ENCODE measurements at places on chromosomes 1 and 21. TPM values are rescaled to one million over a fixed set of nuclear protein-coding genes. Genes with fewer than 3 reads are reported as not detected.

TMCC2 gene
- total RNA-seq, result 3.4 TPM

OR2L5 gene
- total RNA-seq, result not detected

OR2T33 gene
- not detected for total RNA-seq

LORICRIN gene
- not detected for total RNA-seq

HPCAL4 gene
- total RNA-seq, result not detected

HLX gene
- total RNA-seq, result 8.9 TPM

DSCAM gene
- under 0.01 TPM for total RNA-seq

DIRAS3 gene
- 3.2 TPM for total RNA-seq

NBPF26 gene
- 6.2 TPM for total RNA-seq

DIO1 gene
- total RNA-seq, result not detected

PPIAL4G gene
- not detected for total RNA-seq

CD55 gene
- total RNA-seq, result 28.5 TPM

VCAM1 gene
- 4.5 TPM for total RNA-seq

SLAMF9 gene
- total RNA-seq, result not detected

GJA4 gene
- total RNA-seq, result not detected

CD5L gene
- total RNA-seq, result not detected

NEK2 gene
- 39.2 TPM for total RNA-seq

FOXO6 gene
- not detected for total RNA-seq

CLCNKA gene
- total RNA-seq, result not detected

WNT4 gene
- total RNA-seq, result not detected

PINK1 gene
- total RNA-seq, result 46.4 TPM

HSD3B1 gene
- not detected for total RNA-seq

TFAP2E gene
- total RNA-seq, result not detected

ADORA3 gene
- not detected for total RNA-seq

IFI44L gene
- 1.2 TPM for total RNA-seq

SMIM1 gene
- 10.9 TPM for total RNA-seq

PCP4 gene
- total RNA-seq, result not detected

KIAA0040 gene
- under 0.01 TPM for total RNA-seq

S1PR1 gene
- total RNA-seq, result 16.8 TPM

NR1I3 gene
- total RNA-seq, result not detected

ASAP3 gene
- total RNA-seq, result 25.6 TPM

C8A gene
- total RNA-seq, result not detected

OR2M3 gene
- not detected for total RNA-seq

TMEM125 gene
- total RNA-seq, result not detected

OR10J5 gene
- total RNA-seq, result not detected

FCRLB gene
- total RNA-seq, result 2.1 TPM

COP1 gene
- 29.6 TPM for total RNA-seq

MROH9 gene
- not detected for total RNA-seq

AIM2 gene
- total RNA-seq, result not detected

PLK3 gene
- 21.5 TPM for total RNA-seq

NHLH2 gene
- not detected for total RNA-seq

RASSF5 gene
- 0.89 TPM for total RNA-seq

SPATA45 gene
- total RNA-seq, result not detected

SPRR5 gene
- total RNA-seq, result not detected

GCSAML gene
- not detected for total RNA-seq

FTCD gene
- not detected for total RNA-seq

FGGY gene
- total RNA-seq, result 8.9 TPM
